AML-193 (cell line): ENCODE measurements at places on chromosomes 2 and 18.

DNA sequence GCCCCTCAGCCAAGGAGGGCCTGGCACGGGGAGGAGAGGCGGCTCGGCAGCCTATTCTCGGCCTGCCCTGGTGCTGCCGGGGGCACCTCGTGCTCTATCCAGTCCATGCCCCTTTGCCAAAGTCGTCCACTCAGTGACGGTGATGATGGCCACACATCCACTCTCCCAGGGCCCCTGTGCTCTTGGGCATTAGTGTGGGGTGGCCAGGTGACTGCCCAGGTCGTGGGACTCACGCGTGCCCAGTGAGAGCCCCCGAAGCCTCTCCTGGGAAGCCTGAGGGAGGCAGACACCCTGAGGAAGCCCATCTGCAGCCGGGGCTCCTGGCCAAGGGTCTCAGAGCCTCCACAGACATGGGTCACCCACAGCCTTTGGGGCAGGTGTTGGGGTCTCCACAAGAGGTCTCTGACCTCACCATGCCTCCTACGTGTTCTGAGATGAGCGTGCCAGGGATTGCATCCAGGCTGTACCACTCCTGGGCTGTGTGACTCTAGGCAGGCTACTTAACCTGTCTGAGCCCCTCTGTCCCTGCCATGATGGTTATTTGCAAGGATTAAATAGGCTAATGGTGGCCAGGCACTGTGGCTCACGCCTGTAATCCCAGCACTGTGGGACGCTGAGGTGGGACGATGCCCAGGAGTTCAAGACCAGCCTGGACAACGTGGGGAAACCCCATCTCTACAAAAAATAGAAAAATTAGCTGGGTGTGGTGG, 12.9 kb downstream of the RAMP1 start:
- DNase-seq, result no peak

GRCh38 chr2:44826601-44827000, 114.9 kb upstream of the SIX3 start:
- DNase-seq, result no peak

DNA sequence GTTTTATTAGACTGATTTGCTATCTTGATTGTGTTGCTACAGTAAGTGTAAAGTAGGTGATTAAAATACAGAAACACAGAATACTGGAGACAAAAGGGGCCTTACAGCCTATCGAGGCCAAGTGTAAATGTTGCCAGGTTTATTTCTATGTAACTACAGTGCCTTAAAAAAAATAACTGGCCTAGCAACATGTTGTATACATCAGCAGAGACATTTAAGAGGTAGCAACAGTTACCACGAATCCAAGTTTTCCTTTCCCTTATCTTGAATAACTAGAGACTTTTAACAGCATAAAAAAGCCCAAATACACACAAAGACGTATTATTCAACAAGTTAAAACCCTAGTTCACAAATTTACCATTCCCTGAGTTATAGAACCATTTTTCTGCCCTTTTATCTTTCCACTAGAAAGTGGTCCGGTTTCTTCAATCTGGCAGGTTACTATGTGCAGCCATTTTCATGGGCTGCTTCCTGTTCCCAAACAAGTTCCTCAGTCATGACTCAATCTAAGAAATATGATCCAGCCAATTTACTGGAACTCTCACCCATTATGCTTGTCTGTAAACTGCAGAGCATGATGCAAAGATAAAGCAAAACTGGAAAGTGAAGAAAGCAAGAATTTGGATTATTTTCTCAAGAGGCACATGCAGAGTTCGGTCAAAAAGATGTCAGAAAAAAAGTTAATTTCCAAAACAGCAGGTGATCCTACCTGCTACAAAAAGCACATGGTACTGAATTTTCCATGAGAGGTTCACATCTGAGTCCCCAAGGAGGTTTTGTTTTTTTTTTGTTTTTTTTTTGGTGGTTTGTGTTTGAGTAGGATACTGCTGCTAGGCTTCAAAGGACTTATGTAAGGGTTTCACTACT, 22.2 kb downstream of the NFE2L2 start:
- no peak for DNase-seq

DNA sequence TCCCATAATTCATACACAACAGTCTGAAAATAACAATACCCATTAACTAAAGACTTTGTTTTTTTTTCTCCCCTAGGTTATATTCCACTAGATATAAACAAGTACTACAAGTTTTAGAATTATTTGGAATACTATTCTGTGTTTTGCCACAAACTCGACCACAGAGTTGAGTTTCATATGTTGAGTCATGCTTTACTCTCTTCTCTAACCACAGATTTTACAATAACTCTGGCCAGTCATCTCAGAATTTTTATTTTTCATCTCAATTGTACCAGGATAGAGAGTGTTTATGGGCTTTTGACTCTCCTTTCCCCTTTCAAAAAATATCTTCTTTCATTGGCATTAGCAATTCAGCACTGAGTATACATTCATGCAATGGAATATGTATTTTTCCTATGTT, 348.7 kb upstream of the GALNT5 start:
- DNase-seq, result no peak

DNA sequence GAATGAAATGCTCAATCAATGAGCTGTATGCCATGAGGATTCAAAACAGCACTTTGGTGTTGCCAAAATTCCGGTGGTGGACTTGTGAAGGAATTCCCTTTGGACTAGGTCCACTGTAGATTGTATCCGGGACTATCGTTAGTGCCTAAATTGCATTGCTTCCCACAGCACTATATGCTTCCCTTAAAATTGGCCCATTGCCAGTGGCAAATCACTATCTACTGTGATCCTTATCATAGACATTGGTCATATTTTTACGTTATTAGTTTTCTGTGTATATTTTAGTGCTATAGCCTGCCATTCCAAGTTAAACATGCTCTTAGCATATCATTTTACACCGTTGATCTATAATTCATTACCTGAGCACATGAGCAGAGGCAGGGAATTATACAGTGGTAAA, 1.7 kb downstream of the PJVK start:
- DNase-seq, result no peak

DNA sequence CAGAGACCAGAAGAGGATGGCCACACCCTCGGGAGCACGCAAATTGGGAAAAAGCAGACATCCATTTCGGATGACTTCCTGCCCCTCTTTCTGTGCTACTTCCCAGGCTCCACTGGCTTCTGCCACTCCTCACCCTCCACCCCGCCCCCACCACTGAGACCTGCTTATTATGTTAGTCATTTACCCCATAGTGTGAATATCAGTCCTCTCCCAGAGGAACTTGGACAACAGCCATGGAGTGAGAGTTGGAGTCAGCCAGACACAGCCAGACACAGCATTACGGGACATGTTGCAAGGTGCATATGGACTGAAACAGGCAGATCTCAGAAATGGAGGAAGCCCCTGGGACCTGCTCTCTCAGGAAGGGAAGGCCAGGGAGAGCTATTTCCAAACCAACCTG, 51.8 kb downstream of the CTIF start:
- DNase-seq, result no peak

DNA sequence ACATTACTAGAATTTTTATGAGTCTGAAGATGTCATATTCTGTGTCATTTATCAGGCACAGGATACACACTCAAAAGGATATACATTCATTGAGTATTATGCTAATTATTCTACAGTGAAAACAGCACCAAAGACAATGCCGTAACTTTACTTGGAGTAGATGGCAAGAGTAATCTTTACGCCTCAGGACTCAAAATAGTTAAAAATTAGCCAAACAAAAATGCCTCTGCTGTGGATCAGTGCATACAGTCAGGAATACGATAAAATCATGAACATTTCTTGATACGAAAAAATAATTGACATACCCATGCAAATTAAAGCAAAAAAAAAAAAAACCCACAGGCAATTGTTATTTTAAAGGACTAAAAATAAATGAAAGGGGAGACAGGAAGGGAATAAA, 129.7 kb downstream of the NETO1 start:
- no peak for DNase-seq

DNA sequence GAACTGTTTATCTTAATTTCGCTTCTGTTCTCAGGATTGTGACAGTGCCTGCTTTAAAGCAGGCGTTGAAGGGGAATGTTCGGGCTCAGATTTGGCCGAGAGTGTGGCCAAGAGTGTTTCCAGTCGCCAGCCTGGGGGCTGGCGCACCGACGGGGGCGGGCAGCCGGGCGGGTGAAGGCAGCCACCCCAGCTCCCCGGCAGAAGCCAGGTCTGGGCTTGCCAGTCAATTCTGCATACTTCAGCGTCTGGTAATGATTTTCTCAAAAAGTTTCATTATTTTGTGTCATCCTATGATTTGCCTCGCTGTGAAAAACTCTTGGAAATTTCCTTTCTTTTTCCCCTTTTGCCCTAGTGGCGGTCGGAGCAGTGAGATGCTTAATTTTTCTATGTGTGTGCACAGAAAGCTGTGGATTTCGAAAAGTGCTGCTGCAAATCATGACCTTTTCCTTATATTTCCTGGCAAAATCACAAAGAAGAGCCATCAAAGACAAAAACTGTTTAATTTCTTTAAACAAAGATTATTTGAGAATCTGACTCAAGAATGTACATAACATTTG, 856 bp downstream of the FAM228A start:
- DNase-seq, result no peak

DNA sequence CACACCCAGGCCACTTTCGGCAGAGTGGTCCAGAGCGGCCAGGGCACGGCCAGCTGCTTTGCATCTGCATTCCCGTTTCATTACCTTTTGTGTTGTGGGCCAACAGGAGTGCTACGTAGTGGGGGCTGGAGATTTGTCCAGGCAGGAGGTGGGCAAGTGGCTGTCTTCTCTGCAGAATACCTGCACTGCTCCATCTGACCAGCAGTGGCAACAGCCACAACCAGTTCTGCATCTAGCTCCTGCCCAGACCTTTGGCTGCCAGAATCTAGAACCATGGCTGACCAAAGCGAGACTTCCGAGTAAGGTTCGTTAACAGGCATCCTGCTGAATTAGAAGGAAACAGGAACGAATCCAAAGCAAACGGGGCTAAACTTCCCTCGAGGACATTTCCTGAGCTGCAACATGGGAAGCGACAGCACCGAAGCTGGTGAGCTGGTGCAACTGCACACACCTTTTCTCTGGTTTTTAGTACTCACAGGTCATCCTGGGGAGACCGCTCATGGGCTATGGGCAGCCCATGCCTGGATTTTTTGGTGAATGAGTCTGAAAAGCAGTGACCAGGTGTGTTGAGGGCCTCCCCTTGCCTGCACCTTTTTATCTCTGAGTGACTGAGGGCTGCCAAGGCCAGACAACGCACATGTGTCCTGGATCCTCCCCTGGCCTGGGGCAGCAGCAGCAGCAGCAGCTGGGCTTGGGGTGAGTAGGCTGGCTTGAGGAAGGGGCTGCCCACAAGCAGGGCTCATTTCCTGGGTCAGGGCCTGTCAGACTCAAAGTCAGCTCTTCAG, 10.5 kb downstream of the GDF7 start:
- DNase-seq, result no peak

DNA sequence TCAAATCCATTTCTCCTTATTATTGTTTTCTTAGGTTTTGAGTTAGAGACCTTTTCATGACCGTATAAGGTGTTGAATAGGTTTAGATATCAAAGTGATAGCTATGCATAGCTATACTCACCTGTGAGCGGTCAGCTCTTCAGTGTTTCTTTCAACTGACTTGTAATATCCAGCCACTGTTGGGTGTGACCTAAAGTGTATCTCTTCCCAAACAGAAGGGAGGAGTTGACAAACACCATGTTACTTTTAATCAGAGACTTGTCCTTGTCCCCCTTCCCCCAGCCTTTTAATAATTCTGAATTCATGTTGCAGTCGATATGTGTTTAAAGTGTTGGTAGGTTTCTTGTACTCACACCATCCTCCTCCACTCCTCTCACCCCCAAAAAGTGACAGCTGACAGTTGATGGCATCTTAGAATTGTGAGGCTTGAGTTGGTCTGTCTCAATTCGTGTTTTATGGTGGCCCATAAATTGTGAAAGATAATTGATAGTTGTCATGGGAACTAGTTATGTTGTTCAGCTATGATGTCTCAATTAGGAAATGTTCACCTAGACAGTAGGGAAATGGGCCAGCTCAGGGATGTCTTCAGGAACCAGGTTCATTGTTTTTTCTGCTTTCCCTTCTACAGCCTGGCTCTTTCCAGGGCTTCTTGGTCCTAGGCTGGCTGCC, 12.0 kb downstream of the NEDD4L start:
- no peak for DNase-seq

DNA sequence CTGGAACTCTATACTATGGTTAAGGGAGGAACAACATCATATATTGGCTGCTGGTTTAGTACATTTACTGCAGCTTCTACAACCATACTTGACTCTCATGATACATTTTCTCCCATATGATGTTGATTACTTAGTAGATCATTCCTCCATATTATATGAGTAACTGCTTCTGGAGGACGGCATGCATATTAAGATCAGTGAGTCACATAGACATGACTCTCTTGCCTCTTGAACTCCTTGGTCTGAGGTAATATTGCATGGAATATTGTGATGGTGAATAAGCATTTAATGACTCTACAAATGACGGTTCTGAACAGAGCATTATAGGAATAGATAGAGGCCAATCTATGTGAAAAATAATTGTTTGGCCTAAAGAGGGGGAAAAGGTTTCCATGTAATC, 418.8 kb upstream of the SPHKAP start:
- no peak for DNase-seq

DNA sequence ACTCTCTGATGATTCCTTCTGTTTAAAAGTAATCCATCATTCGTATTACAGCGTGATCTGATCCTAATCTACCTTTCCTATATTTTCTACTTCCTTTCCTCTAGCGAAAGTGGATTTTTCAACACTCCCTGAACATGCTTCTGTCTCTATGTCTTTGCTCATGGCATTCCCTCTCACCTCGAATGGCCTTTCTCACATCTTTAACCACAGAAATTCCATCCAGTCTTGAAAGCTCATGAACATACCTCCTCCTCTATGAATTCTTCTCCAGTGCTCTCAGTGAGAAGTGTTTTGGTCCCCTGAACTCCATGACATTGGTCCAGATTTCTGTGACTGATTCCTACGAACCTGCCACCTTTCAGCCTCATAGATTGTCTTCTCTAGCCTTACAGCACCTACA, 323.2 kb downstream of the RAD51AP2 start:
- no peak for DNase-seq

DNA sequence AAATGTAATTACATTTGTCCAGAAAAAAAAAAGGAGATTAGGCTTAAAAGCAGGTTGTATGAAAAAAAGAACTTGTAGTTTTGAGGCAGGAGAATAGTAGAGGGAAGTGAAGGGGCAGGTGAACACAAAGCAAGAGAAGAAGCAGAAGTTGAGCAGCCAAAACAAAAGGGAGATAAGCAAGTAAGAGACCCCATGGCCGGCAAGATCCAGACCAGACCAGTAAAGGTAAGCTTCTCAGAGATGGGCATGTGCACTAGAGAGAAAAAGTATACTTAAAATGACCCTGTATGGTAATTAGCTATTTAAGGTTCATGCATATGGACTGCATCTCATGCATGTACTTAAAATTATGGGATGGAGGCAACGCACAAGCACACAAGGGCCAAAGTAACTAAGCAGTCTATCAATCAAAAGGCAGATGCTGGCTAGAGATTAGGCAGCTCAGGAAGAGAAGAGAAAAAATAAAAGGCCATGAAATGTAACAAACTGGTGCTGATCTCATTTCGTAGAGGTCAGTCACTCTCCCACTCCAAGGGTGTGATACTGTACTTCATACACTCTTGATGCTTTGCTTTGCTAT, 9.7 kb downstream of the SIGLEC15 start:
- DNase-seq, result no peak
